ENCODE measurements at places on chromosomes 16 and 17.

GRCh38 chr17:77778636-77779489, 179.6 kb upstream of the TNRC6C start:
- peak; percentile 92 for DNase-seq

DNA sequence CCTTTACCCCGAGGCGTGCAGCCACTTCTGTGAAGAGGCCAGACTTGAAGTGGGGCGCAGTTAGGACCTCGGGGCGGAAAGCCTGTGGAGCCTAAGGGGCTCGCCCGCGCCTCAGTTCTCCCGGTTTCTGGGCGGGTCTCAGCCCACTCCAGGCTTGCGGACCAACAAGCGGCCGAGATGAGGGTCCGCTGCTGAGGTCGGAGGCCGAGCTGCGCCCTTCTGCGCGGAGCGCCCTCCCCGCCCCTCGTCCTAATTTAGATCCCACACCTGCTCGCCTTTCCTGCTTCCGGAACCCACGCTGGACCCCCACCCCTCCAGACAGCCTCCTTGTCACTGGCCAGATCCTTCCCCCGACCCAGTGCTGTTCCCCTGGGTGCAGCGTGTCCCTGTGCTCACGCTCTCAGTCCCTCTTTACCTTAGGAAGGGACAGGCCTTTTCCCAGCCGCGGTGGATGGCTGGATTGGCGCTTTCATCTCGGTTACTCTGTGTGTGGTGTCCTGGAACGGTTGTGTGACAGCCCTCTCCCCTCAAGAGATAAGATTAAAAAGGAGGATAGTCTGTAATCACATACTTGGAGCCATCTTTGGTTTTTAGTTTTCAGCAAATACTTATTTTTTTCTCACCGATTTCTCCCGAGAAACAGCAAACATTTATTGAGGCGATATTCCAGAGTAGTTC, 933 bp upstream of the ATXN7L3 start:
- DNase-seq = no peak

- no peak for DNase-seq
Measured at GRCh38 chr16:65388592-65388991, 266.7 kb upstream of the CDH11 start.

- no peak for DNase-seq
Measured at GRCh38 chr16:85301231-85301630, 189.0 kb upstream of the CIBAR2 start.

DNA sequence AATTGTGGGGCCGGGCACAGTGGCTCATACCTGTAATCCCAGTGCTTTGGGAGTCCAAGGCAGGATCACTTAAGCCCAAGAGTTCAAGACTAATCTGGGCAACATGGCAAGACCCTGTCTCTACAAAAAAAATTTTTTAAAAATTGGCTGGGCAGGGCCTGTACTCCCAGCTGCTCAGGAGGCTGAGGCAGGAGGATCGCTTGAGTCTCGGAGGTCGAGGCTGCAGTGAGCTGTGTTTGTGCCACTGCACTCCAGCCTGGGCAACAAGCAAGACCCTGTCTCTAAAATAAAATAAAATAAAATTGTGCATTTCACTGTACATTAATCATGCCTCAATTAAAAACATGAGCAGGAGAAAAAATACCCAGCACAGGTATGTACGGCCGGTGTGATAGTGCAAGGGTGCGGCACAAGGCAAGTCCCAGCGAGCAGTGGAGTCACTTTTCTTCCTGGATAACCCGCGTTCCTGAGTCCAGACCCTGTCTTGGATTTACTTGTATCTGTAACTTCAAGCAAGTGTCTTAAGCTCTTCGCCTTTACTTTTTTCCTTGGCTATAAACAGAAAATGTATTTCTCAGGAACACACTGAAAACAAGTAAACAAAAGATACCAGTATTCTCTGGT, 11.4 kb downstream of the ZDHHC7 start:
- DNase-seq = no peak

DNA sequence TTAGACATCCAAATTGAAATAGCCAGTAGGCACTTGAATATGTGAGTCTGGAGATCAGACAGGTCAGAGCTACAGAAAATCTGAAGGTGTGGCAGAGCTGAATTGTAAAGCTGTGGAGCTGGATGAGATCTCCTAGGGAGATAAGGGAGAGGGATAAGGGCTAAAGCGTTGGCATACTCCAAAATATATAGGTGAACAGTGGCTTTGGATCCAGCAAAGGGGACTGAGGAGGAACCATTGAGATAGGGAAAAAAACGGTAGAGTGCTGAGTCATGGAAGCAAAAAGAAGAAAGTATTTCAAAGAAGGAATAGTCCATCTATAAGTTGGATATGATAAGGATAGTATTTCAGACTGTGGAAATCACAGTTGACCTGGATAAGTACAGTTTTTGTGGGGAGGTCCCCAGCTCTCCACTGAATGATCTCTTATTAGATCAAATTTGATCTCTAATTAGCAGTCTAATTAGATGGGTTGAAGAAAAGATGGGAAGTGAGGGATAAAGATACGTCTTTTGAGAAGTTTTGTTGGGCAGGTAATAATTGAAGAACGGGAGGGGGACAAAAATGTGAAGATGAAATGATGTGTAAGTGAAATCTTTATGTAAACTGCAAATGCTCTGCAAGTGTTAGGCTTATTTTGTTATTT, 587 bp upstream of the DBF4B start:
- DNase-seq = no peak

- no peak for DNase-seq
Measured at GRCh38 chr16:70695331-70696070, 9.6 kb upstream of the MTSS2 start.

DNA sequence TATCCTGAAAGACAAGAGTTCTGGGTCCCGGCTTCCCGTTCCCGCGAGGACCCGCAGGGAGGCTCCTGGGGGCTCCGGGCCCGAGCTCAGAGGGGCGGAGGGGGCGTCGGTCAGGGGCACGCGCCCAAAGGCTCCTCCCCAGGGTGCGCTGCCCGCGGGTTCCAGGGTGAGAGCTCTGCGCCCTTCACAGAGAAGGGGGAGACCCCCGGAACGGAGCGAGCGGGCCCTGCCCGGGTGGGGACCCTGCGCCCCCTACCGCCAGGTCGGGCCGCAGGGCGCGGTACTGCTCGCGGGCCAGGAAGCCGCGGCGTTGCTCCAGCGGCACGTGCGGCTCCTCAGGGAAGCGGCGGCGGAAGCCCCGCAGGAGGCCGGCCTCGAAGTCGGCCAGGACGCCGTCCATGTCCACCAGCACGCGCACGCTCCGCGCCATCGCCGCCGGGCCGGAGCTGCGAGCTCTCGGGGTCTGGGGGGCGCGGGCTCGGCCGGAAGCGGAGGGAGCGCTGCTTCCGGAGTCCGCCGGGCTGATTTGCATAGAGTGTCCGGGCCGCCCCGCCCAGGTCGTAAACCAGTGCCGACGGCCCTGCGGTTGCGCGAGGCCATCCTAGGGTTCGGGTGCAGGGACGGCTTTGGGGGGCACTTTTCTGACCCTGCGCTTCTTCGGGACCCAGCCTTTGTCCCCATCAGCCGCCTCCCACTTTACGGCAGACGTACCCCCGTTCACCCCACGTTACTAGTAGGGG, at the start of gene NT5C:
Gene NT5C, minus strand, starts transcription at position 465 of the 740 bp plus-strand sequence. Its CDS starts 35 bp downstream, at position 430.
- peak; percentile 48 for DNase-seq

DNA sequence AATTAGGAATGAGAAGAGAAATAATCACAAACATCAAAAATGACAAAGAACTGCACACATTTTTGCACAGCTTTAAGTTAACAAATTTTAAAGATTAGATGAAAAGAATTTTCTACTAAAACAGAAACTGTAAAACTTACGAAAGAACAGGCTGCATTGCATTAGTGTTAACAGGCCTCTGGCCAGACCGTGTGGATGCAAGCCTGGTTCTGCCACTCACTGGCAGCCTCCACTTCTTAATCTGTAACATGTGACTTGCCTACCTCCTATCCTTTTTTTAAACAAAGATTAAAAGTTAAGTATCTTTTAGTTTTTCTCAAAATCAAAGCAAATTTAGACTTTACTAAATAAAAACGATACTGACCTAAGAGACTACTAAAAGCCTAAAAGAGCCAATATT, 37.5 kb downstream of the CREBBP start:
- no peak for DNase-seq

DNA sequence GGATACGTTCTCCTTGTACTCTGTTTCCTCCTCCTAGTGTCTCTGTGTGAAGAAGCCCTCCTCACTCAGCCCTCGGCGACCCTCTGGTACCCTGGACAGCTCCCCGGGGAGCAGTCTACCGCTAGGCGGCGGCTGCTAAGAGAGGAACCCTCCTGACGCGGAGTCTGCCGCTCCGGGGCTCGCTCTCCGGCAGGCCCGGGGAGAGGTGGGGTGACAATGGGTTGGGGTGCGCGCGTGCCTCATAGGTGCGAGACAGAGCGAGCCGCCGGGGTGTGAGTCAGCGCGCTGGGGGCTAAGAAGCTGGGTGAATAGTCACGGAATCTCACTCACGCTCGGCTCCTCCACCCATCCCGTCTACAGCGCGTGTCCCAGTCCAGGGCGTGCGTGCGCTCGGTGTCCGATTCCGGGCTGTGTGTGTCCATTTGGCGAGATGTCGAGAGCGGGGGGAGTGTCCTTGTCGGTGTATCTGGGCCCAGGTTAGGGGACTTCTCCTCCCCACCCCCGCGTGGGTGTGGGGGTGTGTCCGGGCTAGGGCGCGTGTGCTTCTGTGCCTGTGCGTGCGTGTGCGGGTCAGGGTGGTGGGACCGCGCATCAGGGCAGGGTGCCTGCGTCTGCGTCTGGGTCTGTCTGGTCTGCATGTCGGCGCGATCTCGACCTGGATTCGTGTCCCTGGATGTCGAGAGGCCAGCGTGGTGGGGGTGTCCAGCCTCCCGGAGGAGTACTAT, 577 bp upstream of the HS3ST2 start:
- DNase-seq = no peak

GRCh38 chr16:83517398-83517797, 290.4 kb upstream of the HSBP1 start:
- DNase-seq = no peak

- DNase-seq = no peak
Measured at GRCh38 chr17:56812901-56813388, 20.8 kb downstream of the C17orf67 start.

Measured in pons (tissue), 1 donor.